B cell (primary cell): ENCODE measurements at places on chromosomes 13 and 19. TPM values are rescaled to one million over a fixed set of nuclear protein-coding genes. Genes with fewer than 3 reads are reported as not detected.

DNA sequence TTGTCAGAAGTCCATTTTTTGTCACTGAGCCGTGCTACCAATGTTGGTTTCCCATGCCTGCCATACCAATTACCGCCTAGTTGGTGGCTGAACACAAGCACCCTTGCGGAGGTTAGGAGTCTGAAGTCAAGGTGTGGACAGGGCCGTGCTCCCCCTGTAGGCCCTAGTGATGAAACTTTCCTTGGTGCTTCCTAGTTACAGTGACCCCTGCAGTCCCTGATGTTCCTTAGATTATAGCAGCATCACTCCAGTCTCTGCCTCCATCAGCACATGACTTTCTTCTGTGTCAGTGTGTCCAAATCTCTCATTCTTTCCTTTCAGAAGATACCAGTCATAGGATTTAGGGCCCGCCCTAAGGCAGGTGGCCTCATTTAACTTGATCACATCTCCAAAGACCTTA is 99.0 kb downstream of the MYO16 start:
- no peak overlapping the region for H3K4me3 ChIP-seq
- H3K27me3 ChIP-seq: no peaks in the 10 kb centered on the region
- no peak for DNase-seq
- H3K4me1 ChIP-seq: no peaks in the 10 kb centered on the region
- no peaks in the 10 kb centered on the region for H3K36me3 ChIP-seq

GRCh38 chr13:65609350-65609749 is 1620.8 kb downstream of the PCDH9 start:
- no peak overlapping the region for H3K27ac ChIP-seq
- no peak for DNase-seq
- H3K36me3 ChIP-seq: no peaks in the 10 kb centered on the region
- H3K4me3 ChIP-seq: no peak overlapping the region

- H3K4me1 ChIP-seq: peaks cover 18% of the 10 kb centered on the region
- H3K4me3 ChIP-seq: no peak overlapping the region
- no peak for DNase-seq
- H3K36me3 ChIP-seq: no peaks in the 10 kb centered on the region
- H3K27me3 ChIP-seq: no peaks in the 10 kb centered on the region
These were observed 2.8 kb upstream of the SLC25A15 start for GRCh38 chr13:40786568-40786996.

The TMPRSS9 gene
- total RNA-seq: 0.15 TPM in 1 of 2 replicates, not detected in the other

DNA sequence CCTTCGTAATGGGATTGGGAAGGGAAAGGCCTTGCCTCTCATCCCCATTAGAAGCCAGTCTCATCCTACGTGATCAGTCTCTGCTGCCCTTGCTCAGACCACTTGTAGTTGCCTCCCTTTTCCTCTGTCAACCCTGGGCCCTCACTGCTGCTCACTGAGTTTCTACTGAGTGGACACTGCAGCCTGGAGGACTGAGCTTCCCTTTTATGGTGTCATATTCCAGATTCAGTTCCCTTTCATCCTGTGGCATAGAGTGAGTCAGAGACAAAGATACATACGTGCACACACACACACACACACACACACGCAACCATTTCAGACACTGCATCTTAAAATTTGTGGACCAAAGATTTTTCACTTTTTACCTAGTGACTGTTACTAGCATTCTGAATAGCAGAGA is 56.6 kb downstream of the COG3 start:
- H3K36me3 ChIP-seq: peaks cover under 1% of the 10 kb centered on the region
- no peaks in the 10 kb centered on the region for H3K4me1 ChIP-seq
- no peak for DNase-seq
- H3K27ac ChIP-seq: no peak overlapping the region
- no peak overlapping the region for H3K4me3 ChIP-seq
- H3K27me3 ChIP-seq: no peaks in the 10 kb centered on the region

GRCh38 chr13:49373716-49374115 is 70.1 kb downstream of the CAB39L start:
- no peak for DNase-seq
- no peak overlapping the region for H3K4me3 ChIP-seq
- H3K4me1 ChIP-seq: peaks cover 30% of the 10 kb centered on the region
- H3K36me3 ChIP-seq: no peaks in the 10 kb centered on the region
- no peak overlapping the region for H3K27ac ChIP-seq

DNA sequence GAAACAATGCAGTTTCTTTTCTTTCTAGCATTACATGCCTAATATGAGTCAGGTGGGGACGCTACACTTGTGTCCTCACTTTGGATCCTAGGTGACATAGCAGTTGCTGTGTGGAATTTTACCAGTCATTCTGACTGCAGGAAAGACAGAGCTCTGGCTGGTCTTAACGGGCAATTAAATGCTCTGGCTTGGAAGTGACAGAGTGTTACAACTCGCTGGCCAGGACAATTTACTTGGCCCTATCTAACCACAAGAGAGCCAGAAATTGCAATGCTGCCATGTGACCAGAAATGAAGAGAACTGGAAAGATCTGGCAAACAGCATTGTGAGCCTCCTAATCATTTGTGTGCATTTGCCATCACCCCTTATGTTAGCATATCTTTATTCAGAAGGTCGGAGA is 351.1 kb downstream of the DCT start:
- no peak for DNase-seq
- no peaks in the 10 kb centered on the region for H3K4me1 ChIP-seq
- H3K27ac ChIP-seq: no peak overlapping the region
- H3K27me3 ChIP-seq: no peaks in the 10 kb centered on the region
- no peaks in the 10 kb centered on the region for H3K36me3 ChIP-seq

The CLIP3 gene
- total RNA-seq: 1.3 and 1.8 TPM in 2 replicates

GRCh38 chr19:18449552-18449951 is 11.6 kb upstream of the ISYNA1 start:
- no peak for DNase-seq
- peaks cover 67% of the 10 kb centered on the region for H3K36me3 ChIP-seq
- H3K4me1 ChIP-seq: peaks cover 5% of the 10 kb centered on the region
- no peak overlapping the region for H3K4me3 ChIP-seq
- no peaks in the 10 kb centered on the region for H3K27me3 ChIP-seq
- H3K27ac ChIP-seq: no peak overlapping the region

The OR10H1 gene
- total RNA-seq: 0.07 and 0.10 TPM in 2 replicates

GRCh38 chr19:57655443-57655842 is 13.3 kb upstream of the ZSCAN4 start:
- H3K27me3 ChIP-seq: peaks cover 13% of the 10 kb centered on the region
- no peaks in the 10 kb centered on the region for H3K36me3 ChIP-seq
- no peak overlapping the region for H3K27ac ChIP-seq

The ZNF625 gene
- 6.6 and 9.8 TPM in 2 replicates for total RNA-seq

GRCh38 chr19:42115219-42115618 is 17.0 kb downstream of the POU2F2 start:
- no peaks in the 10 kb centered on the region for H3K36me3 ChIP-seq
- H3K4me3 ChIP-seq: no peak overlapping the region
- DNase-seq: peak; percentile 42
- no peaks in the 10 kb centered on the region for H3K27me3 ChIP-seq

DNA sequence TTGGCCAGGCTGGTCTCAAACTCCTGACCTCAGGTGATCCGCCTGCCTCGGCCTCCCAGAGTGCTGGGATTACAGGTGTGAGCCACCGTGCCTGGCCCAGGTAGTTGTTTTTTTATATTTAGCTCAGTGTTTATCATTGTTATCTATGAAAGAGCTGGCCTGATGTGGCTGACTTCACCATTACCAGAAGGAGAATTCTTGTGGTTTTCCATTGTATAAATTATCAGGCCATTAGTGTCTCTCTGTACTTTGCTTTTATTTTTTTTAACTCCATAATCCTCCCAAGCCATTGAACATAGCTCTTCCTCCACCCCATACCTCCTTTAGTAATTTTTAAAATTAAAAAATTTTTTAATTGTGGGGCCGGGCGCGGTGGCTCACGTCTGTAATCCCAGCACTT is 24.2 kb downstream of the CERS4 start:
- H3K27me3 ChIP-seq: no peaks in the 10 kb centered on the region
- H3K36me3 ChIP-seq: peaks cover 3% of the 10 kb centered on the region
- no peak for DNase-seq
- no peaks in the 10 kb centered on the region for H3K4me1 ChIP-seq
- no peak overlapping the region for H3K27ac ChIP-seq
- H3K4me3 ChIP-seq: no peak overlapping the region

DNA sequence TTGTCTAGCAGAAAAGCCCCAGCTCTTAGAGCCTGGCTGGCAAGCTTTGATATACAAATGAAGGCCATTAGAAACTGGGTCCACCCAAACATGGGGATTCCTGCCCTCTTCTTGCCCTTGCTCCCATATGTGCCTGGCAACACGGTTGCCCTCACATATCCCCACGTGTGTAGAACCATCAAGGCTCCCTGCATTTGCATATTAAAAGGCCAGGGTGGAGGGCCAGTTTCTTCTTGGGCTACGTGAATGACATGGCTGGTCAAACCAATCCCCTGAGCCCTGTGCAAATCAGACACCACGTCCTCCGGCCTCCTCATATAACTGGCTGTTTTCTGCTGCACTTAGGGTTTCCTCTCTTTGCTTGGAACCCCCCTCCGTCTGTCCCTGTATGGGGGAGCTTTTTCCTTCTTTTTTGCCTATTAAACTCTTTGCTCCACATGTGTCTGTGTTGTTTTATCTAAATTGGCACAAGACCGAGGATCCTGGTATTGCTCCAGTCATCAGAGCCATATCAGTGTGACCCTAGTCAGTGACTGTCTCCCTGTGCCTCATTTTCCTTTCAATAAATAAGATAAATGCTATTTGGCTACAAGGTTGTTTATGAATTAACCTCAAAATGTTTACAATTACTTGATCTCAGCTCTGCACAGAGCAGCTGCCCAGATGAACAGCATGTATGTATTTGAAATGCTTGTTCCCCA is 30.3 kb upstream of the CEACAM1 start:
- H3K36me3 ChIP-seq: no peaks in the 10 kb centered on the region
- no peaks in the 10 kb centered on the region for H3K27me3 ChIP-seq
- DNase-seq: no peak
- H3K4me3 ChIP-seq: no peak overlapping the region
- peaks cover 18% of the 10 kb centered on the region for H3K4me1 ChIP-seq

The ZNF256 gene
- 18.3 and 19.0 TPM in 2 replicates for total RNA-seq

The MAP4K1 gene
- 397 and 415 TPM in 2 replicates for total RNA-seq

GRCh38 chr13:47478985-47479384 is 522.1 kb downstream of the SUCLA2 start:
- DNase-seq: no peak
- H3K4me1 ChIP-seq: no peaks in the 10 kb centered on the region
- no peaks in the 10 kb centered on the region for H3K27me3 ChIP-seq
- H3K36me3 ChIP-seq: no peaks in the 10 kb centered on the region

DNA sequence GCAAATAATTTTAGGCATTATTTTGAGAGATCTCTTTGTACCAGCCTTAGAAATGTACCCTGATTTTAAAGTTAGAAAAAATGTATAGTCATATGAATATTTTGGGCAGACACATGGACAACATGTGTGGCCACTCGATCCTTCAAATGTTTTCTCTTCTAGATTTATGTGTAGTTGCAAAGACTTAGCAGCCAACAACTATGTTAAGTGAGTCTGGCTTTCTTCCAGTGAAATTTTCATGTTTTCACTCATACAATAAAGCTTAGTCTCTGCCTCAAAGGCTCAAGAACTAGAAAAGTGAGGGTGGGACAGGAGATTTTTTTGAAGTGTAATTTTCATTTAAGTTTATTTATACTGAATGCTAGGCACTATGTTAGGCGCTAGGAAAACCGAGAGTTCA is 207.7 kb upstream of the DACH1 start:
- H3K27ac ChIP-seq: no peak overlapping the region
- H3K4me1 ChIP-seq: no peaks in the 10 kb centered on the region
- H3K4me3 ChIP-seq: no peak overlapping the region
- no peaks in the 10 kb centered on the region for H3K27me3 ChIP-seq
- DNase-seq: no peak
